Left cardiac atrium (tissue), 4 donors: ENCODE measurements at places on chromosomes 3 and 15. TPM values are rescaled to one million over a fixed set of nuclear protein-coding genes. Genes with fewer than 3 reads are reported as not detected.

The C2CD4B gene
- total RNA-seq = 4.1 TPM

The POTEB gene
- total RNA-seq = not detected

The ENTPD3 gene
- 0.29 TPM for total RNA-seq

DNA sequence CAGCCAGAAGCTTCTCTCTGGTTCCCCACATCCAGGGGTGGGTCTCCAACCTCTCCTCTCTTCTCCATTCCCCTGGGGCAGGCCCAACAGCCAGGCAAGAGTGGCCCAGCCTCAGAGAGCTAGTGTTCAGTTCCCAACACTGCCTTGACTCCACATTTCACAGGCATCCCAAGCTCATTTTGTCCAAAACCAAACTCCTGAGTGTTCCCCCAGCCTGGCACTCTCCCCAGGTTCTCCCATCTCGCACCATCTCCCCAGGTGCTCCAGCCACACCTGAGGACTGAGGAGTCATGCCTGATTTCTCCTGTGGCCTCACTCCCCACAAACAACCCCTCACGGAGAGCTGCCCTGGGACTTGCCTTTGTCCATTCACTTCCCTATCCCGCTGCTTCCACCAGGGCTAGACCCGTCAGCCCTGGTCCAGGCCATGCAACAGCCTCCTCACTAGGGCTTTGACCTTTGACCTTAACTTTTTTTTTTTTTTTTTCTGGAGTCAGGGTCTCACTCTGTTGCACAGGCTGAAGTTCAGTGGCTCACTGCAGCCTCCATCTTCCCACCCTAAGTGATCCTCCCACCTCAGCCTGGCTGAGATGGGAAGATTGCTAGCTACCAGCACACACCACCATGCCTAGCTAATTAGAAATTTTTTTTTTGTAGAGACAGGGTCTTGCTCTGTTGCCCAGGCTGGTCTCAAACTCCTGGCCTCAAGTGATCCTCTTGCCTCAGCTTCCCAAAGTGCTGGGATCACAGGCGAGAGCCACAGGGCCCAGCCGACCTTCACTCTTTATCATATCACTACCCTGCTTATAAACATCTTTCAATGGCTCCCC, 3.9 kb upstream of the CSK start:
- DNase-seq = no peak

The CCR1 gene
- 11.0 TPM for total RNA-seq

DNA sequence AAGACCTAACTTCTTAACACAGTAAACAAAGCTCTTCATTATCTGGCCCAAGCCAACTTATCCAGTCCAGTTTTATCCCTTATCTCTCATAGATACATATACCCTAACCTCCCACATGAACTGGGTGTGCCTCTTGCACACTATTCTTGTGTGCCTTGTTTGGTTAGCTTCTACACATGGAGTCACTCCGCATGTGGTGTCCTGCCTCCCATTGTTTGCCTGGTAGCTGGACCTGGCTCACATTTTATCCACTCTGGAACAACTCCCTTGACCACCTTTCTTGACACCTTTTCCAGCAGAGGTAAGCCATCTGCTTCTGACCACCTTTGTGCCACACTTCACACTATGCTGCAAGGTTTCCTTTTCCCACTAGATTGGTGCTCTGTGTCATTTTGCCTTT, 15.2 kb downstream of the TIPARP start:
- no peak for DNase-seq

The TPRG1 gene
- total RNA-seq = 15.5 TPM

GRCh38 chr3:111890051-111890580, 31.1 kb downstream of the PHLDB2 start:
- DNase-seq = no peak

The KNSTRN gene
- total RNA-seq = 7.2 TPM

The GOLGA6A gene
- total RNA-seq = not detected

DNA sequence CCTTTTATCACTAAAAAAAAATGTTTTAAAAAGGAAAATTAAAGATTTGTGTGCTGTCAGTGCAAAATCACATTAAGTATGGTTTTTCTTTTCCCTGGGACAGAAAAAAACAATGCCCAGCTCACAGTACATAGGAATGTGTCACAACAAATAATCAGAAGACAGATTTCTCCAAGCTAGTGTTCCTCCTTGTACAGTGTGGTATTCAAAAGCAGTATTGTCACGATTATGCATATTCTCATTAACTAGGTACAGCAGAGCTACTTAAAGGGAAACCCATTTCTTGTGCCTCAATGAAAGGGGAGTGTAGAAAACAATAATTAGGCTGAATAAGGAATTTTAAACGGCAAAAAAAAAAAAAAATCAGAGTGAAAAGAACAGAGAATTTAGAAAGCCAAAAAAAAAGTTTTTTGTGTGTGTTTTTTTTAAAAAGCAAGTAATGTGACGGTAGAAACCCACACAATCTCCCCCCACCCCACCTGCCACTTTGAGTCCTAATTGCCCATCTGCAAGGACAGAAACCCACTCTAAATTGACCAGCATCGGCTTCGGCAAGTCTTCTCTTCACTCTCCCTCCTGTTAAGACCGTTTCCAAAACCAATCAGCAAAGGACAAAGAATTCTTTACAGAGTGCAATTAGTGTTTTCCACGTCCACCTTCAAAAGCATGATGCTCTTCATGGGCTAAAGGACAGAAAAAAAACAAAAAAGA, 41.0 kb downstream of the EIF4E3 start:
- DNase-seq = no peak

GRCh38 chr3:98680723-98681122, 82.4 kb upstream of the ST3GAL6 start:
- no peak for DNase-seq

DNA sequence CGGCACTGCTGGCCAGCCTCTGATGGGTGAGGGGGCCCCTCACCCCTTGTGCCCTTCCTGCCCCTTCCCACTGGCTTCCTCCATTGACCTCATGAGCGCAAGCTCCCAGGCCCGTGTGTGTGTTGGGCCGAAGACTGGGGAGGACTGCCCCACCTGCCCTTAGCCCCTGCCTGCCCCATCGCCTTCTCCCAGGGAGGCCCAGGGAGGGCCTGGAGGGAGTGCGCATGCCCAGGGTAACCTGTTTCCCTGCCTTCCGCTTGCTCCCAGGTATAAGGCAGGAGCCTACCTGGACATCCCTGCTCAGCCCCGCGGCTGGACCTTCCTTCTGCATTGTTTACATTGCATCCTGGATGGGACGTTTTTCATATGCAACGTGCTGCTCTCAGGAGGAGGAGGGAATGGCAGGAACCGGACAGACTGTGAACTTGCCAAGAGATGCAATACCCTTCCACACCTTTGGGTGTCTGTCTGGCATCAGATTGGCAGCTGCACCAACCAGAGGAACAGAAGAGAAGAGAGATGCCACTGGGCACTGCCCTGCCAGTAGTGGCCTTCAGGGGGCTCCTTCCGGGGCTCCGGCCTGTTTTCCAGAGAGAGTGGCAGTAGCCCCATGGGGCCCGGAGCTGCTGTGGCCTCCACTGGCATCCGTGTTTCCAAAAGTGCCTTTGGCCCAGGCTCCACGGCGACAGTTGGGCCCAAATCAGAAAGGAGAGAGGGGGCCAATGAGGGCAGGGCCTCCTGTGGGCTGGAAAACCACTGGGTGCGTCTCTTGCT, 8.8 kb downstream of the DLL4 start:
- no peak for DNase-seq

The EPHB1 gene
- 1.7 TPM for total RNA-seq

- no peak for DNase-seq
Measured at GRCh38 chr15:84797212-84797611, 19.9 kb upstream of the ALPK3 start.
